Activated CD8-positive, alpha-beta memory T cell treated with anti-CD3 and anti-CD28 coated beads, Interleukin-2, amount 10 ng/mL, durations not matched to agents 7 days and 5 days (primary cell): ENCODE measurements at places on chromosomes 3 and 15. TPM values are rescaled to one million over a fixed set of nuclear protein-coding genes. Genes with fewer than 3 reads are reported as not detected.

GRCh38 chr3:174791161-174791560, 68.0 kb upstream of the NAALADL2 start:
- no peak for DNase-seq

- peak; percentile 89 for DNase-seq
Measured at GRCh38 chr15:65856821-65857455, 12.4 kb upstream of the RAB11A start.

GRCh38 chr3:48820612-48821324, 26.9 kb downstream of the PRKAR2A start:
- no peak for DNase-seq

DNA sequence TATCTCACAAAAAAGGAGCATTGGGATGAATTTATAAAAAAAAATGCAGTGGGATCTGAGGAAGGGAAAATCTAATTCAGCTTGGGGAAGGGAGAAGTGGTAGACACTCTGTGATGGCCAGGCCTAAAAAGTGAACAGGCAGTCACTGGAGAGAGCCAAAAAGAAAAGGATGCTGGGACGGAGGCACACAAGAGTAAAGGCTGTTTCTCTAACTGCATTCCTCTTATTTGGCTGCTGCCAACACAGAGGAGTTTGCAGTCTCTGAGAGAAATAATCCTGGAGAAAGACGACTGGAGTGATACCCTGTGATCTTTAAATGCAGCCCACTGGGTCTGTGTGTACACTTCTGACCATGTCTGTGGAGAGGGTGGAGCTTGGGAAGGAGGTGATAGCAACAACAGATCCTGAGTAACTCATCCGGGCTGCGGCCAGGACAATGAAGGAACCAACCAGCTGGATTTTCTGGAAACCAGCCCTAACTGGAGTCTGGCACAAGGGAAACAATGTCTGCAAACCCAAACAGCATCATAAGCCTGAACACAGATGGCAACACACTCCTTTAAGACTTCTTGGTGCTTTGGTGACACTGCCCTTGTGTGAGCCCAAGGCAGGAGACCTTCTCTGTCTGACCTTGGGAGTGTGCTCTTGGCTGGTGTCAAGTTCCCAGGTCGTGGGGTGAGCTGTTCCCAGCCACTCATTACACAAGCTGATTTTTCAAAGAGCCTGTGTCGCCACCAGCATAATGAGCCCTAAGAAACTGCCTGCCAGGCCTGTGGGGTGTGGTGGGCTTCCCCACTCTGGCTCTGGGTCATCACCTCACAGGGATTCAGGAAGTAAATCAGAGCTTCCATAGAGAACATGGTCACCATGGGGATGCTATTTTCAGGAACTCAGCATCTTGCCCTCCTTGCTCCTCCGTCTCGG, 8.0 kb downstream of the FYCO1 start:
- no peak for DNase-seq

GRCh38 chr15:40438712-40439111, 2.0 kb upstream of the BAHD1 start:
- DNase-seq = no peak

GRCh38 chr15:65420975-65421359, 1.8 kb downstream of the IGDCC4 start:
- no peak for DNase-seq

GRCh38 chr3:127755305-127755681, 67.0 kb downstream of the MGLL start:
- DNase-seq = no peak

DNA sequence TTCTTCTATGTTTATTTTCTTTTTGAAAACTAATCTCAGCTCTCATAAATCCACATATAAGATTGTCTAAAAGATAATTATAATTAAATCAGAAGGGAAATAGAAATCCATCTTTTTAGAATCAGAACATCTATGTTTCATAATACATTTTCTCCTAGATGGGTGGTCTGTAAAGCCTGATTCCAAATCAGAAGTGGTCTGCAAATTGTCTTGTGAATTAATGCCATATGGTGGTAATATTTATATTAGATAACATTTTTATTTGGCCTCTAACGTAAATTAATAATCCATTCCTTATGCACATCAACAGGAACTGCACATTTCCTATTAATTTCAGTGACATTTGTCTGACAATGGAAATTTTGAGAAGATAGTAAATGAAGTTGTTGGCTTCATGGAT, 52.8 kb upstream of the TBC1D5 start:
- no peak for DNase-seq

DNA sequence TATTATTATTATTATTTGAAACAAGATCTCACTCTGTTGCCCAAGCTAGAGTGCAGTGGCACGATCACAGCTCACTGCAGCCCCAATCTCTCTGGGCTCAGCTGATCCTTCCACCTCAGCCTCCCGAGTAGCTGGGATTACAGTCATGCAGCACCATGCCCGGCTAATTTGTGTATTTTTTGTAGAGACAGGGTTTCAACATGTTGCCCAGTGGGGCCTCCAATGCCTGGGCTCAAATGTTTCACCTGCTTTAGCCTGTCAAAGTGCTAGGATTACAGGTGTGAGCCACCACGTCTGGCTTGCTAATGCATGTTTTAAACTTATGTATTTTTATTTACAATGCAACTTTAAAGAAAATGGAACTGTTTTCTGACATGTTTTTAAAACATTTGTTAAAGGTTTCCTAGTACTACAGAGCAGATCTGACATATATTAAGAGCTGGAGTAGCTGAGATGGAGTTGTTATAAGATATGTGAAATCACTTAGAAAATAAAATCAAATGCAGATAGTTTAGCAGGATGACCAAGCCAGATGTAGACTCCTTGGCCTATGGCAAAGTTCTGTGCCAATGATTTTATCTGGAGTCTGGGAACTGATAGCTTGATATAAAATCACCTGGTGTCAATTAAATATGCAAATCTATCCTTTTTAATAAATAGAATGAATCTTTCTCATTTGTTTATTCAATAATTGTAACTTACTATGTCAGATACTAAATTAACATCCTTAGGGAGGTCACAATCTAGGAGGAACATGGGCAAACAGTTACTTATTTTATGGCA, 310.1 kb upstream of the NAALADL2 start:
- no peak for DNase-seq

DNA sequence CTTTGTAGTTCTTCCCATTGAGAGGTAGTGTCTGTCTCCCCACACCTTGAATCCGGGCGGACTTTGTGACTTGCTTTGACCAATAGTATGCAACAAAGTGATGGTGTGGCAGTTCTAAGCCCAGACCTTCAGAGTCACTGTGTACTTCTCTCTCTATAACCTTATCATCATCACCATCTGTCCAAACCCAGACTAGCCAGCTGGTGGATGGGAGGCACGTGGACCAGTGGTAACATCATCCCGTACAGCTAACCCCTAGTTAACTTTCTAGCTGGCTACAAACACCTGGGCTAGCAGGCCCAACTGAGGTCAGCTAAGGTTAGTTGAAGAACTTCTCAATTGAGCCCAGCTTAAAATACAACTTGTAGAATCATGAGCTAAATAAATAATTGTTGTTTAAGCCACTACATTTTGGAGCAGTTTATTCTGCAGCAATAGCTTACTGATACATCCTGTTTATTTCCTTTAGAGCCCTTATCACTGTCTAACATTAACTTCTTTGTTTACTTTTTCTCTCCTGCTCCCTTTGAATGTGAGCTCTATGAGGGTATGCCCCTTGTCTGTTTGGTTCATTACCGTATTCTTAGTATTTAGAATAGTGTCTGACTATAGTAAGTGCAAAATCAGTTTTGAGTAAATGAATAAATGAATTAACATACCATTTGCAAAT, 11.5 kb upstream of the CCR9 start:
- no peak for DNase-seq

- no peak for DNase-seq
Measured at GRCh38 chr3:37527361-37527760, 334.3 kb upstream of the CTDSPL start.

GRCh38 chr3:59442046-59442445, 392.2 kb upstream of the CFAP20DC start:
- no peak for DNase-seq

DNA sequence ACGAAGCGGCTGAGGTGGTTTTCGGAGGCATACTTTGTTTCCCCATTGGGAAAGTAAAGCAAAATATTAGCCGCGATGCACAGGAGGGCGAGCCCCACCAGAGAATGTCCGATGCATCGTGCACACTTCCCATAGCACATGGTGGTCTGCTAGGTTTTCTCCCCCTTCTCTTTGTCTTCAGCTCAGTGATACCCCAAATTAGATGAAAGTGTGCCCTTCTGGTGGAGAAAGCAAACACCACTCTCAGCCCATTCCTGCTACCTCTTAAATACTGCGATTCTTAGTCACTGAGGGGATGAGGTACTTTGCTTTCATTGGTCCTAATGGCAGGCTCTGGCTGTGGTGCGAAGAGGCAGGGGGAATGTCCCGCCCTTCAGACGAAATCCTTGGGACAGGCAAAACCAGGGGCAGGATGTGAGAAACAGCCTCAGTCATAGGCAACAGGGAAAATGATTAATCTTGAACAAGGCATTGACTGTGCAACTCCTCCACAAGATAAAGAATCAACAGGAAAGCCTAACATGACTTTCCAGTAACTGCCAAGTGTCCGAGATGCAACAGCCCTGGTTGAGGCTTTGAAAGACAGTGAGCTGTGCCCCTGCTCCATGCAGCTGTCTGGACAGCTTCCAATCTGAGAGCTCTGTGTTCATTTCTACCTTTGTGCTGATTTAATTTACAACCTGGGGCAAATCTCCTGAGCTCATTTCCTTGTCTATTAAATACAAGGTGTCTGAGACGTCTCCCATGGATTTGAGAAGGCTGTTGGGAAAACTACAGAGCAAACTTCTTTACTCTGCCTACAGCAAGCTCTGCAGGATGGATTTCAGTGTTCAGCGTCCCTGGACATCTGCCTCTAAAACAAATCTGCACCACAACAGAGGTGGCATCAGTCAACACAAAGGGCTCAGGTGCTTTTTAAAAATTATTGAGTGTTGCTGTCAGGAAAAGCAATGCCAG, at the start of gene TM4SF1:
TSS of gene TM4SF1 (minus strand) at position 242 of the 957 bp plus-strand sequence. CDS start at position 140, 102 bp downstream.
- DNase-seq = no peak

- DNase-seq = peak; percentile 37
Measured at GRCh38 chr3:113279686-113280085, 68.3 kb downstream of the BOC start.

- no peak for DNase-seq
Measured at GRCh38 chr3:120559242-120560061, 36.7 kb upstream of the NDUFB4 start.

DNA sequence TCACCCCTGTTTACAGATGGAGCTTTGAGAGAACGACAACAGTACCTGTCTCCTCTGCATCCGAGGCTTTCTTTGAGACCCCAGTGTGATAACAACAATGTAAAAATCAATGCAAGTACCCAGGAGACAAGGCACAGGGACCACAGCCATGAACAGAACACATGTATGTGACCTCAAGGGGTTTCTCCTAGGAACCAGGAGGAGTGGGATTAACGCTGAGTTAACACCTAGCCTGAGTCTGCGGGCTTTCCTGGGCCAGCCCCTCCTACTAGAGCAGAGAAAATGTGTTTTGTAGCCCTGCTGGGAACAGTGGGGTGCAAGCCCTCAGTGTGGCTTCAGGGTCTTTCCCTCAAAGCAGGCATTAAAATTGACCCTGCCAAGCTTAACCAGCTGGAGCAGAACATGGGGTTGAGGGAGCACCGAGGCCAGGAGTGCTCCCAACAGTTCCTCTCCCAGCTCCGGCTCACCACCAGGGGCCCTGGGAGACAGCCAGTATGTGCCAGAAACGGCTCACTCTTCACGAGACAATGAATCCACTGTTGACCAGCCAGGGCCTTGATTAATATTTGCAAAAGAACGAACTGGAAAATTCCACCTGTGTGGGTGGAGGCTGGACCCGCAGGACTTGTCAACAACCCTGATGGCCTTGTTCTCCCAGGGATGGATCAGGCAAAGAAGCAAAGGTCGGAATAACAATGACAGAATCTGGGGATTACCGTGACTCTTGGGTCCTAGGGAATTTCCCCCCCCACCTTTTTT, 3.6 kb downstream of the CHDH start:
- DNase-seq = no peak

DNA sequence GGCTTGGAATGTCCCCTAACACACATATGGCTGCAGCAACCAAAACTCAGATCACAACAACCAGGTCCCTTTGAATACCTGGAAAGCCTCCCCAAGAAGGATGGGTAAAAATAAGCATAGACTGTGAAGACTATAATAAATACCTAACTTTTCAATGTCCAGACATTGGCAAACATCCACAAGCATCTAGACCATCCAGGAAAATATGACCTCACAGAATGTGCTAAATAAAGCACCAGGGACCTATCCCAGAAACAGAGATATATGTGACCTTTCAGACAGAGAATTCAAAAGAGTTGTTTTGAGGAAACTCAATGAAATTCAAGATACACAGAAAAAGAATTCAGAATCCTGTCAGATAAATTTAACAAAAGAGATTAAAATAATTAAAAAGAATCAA, 109.2 kb downstream of the NEDD4 start:
- no peak for DNase-seq

DNA sequence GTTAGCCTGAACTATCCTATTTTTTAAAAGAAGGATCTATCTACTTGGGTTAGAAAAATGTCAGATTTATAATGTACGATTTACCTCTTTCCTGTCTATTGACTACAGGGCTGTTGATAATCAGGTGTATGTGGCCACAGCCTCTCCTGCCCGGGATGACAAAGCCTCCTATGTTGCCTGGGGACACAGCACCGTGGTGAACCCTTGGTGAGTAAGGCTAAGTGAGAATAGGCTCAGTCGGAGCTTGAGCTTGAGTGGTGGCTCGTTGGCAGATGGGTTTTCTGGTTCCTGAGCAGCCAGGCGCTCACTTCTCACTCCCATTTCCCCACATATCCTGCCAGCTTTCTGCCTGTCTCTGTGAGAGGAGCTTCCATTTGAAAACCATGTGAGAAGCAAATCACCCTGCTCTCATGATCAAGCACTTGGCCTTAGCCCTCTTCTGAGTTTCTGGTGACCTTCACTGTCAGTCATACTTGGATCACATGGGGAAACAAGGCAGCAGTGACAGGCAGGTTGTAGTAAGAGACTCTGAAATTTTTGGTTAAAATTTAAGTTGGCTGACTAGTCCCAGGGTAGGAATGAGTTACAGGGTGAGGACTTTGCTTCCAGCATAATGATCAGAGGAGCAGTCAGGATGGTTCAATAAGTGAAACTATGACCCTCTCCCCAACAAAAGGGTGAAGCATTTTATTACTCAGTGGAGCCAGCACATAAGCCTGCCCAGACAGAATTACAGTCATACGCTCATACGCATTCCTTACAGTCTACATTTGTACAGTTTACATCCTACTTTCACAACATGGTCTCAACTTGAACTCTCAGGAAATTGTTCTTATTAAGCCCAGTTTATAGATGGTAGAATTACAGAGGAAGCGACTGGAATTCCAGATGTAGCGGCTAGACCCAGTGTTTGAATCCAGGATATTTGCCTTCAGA, 18.0 kb downstream of the NIT2 start:
- no peak for DNase-seq

- DNase-seq = peak; percentile 98
Measured at GRCh38 chr3:17151598-17152373, 267.0 kb downstream of the PLCL2 start.

ADGRG7 gene
- not detected for total RNA-seq

SLC7A14 gene
- total RNA-seq = not detected

SMCO1 gene
- not detected for total RNA-seq

EFL1 gene
- 29.4 TPM for total RNA-seq

ITGA11 gene
- 0.02 TPM for total RNA-seq

CYP1A1 gene
- 2.8 TPM for total RNA-seq

SV2B gene
- not detected for total RNA-seq

RASL12 gene
- total RNA-seq = not detected

CEP152 gene
- 58.9 TPM for total RNA-seq

LCTL gene
- not detected for total RNA-seq

SNX22 gene
- 0.35 TPM for total RNA-seq

CFAP92 gene
- not detected for total RNA-seq

PP2D1 gene
- total RNA-seq = not detected
